Adrenal gland (tissue), 19 donors: ENCODE measurements at places on chromosomes 2 and 18. TPM values are rescaled to one million over a fixed set of nuclear protein-coding genes. Genes with fewer than 3 reads are reported as not detected.

The LYPD6 gene
- polyA plus RNA-seq = 0.29 TPM

The ANKAR gene
- 2.6 TPM for polyA plus RNA-seq

The SERPINB3 gene
- not detected for polyA plus RNA-seq

The CNTNAP5 gene
- not detected for polyA plus RNA-seq

The CROCC2 gene
- not detected for polyA plus RNA-seq

The SKA1 gene
- polyA plus RNA-seq = 0.40 TPM

The EFEMP1 gene
- 63.9 TPM for polyA plus RNA-seq

The CLK1 gene
- 77.2 TPM for polyA plus RNA-seq

The MERTK gene
- 95.2 TPM for polyA plus RNA-seq

DNA sequence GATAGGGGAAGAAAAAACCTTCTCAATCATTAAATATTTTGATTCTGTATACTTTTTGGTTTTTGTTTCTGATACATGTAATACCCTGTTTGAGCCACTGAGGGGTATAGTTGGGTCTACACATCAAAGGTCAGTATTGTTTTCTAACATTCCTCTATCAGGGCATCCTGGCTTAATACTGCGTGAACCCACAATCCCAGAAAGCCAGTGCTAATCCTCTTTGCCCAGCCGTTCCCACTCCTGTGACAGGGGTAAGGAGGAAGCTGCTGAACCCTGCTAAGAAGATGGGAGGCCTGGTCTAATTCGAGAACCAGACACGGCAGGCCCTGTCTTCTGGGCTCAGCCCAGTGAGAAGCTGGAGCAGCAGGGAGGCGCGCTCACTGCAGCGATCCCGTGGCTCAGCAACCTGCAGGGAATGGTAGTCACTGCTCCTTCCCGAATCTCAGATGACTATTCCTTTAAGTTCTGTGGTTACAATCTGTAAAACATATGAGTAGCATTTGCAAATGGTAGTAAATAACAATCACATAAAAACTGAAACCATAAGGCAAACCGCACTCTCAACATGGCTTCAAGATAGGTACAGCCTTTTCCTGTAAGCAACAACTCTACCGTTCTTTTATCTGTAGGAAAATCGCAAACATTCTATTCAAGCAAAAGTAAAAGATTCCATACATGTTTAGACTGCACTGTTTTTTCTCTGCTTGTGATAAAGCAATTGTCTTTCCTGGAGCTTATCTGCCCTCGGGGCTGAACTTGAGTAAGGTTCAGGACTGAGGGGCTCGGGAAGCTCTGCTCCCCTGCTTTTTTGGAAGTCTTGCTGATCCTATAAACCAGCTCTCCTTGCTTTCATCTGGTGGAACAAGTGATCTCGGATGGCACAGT is 87.0 kb downstream of the EPB41L3 start:
- no peaks in the 10 kb centered on the region for H3K27me3 ChIP-seq
- H3K4me3 ChIP-seq = no peak overlapping the region
- no peaks in the 10 kb centered on the region for H3K36me3 ChIP-seq
- H3K4me1 ChIP-seq = peaks cover 24% of the 10 kb centered on the region
- no peak overlapping the region for H3K27ac ChIP-seq
- DNase-seq = no peak

GRCh38 chr2:99421469-99421868 is 68.3 kb downstream of the REV1 start:
- no peak overlapping the region for H3K27ac ChIP-seq
- peaks cover 56% of the 10 kb centered on the region for H3K36me3 ChIP-seq
- no peak overlapping the region for H3K4me3 ChIP-seq
- no peaks in the 10 kb centered on the region for H3K4me1 ChIP-seq

DNA sequence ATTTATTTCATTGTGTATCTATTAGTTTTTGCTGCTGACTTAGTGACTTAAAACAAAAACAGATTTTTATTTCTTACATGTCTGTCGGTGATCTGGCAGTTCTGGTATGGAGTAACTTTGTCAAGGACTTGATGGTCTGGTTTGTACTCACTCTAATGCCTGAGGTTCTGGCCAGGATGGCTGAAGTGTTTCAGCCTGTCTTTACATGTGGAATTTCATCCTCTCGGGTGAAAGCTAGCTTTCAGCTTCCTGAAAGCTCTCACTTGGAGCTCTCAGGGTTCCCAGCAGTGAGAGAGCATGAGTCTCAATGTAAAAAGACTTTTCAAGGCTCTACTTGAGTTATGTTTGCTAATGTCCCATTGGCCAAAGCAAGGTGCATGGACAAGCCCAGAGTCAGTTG is 216.4 kb downstream of the NR4A2 start:
- no peaks in the 10 kb centered on the region for H3K36me3 ChIP-seq
- no peaks in the 10 kb centered on the region for H3K4me1 ChIP-seq
- H3K27me3 ChIP-seq = no peaks in the 10 kb centered on the region
- DNase-seq = no peak

DNA sequence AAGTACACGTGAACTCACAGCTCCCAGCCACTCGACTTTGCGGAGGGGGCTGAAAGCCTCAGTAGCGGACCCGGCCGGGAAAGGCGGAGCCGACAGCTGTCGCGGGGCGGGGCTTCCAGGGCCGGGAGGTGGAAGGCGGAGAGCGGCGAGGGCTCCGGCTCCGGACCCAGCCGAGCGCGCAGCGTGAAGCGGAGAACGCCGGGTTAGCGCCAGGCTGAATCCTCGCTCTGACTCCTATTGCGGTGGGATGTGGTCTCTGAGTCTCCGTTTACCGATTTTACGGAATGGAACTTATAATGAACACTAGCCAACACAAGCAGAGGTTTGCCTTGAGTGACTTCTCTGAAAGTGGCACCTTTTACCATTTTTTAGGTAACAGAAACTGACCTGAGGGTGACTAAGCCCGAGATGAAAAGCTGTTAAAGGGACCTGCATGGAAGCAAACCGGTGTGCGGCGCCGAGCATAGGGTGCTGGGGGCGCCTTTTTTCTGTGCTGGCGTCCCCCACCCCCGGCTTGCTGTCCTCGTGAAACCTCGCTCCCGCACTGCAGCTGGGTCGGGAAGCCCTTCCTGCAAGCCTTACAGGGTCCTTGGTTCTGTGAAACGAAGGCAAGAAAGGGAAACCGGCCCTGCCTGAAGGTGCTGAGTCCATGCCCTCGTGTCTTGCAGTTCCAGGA is 72.9 kb downstream of the EN1 start:
- no peak overlapping the region for H3K4me3 ChIP-seq
- peaks cover 6% of the 10 kb centered on the region for H3K27me3 ChIP-seq

DNA sequence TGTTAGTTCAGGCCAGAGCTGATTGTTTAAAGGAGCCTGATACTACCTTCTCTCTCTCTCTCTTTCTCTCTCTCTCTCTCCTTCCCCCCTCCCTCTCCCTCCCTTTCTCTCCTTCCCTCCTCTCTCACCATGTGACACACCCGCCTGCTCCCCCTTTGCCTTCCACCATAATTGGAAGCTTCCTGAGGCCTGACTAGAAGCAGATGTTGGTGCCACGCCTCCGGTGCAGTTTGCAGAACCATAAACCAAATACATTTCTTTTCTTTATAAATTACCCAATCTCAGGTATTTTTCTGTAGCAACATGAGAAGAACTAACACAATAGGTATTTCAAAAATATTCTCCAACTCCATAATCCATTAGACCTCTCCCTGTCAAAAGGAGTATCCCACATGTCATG is 62.4 kb downstream of the ANKRD62 start:
- no peak overlapping the region for H3K27ac ChIP-seq
- H3K36me3 ChIP-seq = no peaks in the 10 kb centered on the region
- no peak overlapping the region for H3K4me3 ChIP-seq
- H3K27me3 ChIP-seq = no peaks in the 10 kb centered on the region

- H3K27me3 ChIP-seq = no peaks in the 10 kb centered on the region
- H3K4me3 ChIP-seq = no peak overlapping the region
- H3K4me1 ChIP-seq = no peaks in the 10 kb centered on the region
- no peak overlapping the region for H3K27ac ChIP-seq
- no peak for DNase-seq
Observed at GRCh38 chr2:14910654-14911053, 278.1 kb downstream of the LRATD1 start.

GRCh38 chr2:104861351-104862057 is 7.6 kb downstream of the POU3F3 start:
- H3K4me3 ChIP-seq = no peak overlapping the region
- H3K4me1 ChIP-seq = peaks cover 10% of the 10 kb centered on the region
- DNase-seq = no peak
- no peaks in the 10 kb centered on the region for H3K36me3 ChIP-seq

DNA sequence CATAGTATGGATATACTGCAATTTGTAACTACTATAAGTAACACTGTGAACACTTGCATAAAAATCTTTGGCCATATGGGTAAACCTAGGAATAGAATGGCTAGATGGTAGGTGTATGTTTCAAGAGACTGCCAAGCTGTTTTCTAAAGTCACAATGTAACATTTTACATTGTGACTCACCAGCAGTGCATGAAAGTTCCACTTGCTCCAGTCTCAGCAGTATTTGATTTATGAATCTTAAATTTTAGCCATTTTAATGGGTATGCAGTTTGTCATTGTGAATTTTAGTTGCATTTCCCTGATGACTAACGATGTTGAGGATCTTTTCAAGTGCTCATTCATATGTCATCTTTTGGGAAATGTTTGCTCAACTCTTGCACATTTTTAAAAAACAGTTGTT is 86.1 kb downstream of the FARSB start:
- no peaks in the 10 kb centered on the region for H3K36me3 ChIP-seq
- H3K27ac ChIP-seq = no peak overlapping the region
- H3K4me3 ChIP-seq = no peak overlapping the region
- H3K4me1 ChIP-seq = peaks cover 16% of the 10 kb centered on the region
- DNase-seq = no peak

DNA sequence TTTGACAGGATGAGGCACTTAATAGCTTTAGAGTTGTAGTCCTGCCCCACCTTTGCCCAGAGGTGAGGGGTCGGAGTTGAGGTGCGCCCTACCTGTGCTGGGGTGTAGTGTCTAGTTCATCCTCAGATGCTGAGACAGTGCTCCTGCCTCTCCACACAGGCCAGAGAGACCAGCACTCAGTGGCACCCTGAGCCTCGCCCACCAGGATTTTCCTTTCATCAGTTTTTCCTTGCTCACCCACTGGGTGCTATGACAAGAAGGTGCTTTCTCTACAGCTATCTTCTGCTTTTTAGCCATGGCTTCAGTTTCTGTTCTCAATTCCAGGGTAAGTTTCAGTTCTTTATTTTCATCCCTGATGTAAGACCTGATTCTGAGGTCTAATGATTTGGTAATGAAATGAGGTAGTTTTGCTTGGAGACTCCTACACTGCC is 16.8 kb upstream of the TMEM131 start:
- H3K27me3 ChIP-seq = no peaks in the 10 kb centered on the region
- H3K36me3 ChIP-seq = no peaks in the 10 kb centered on the region
- no peak overlapping the region for H3K27ac ChIP-seq

GRCh38 chr2:240421381-240421780 is 14.1 kb upstream of the GPC1 start:
- H3K4me1 ChIP-seq = no peaks in the 10 kb centered on the region
- no peak overlapping the region for H3K27ac ChIP-seq
- H3K4me3 ChIP-seq = no peak overlapping the region

GRCh38 chr2:59322870-59323269 is 1081.7 kb upstream of the FANCL start:
- H3K4me1 ChIP-seq = no peaks in the 10 kb centered on the region
- no peak for DNase-seq
- no peaks in the 10 kb centered on the region for H3K36me3 ChIP-seq
- no peaks in the 10 kb centered on the region for H3K27me3 ChIP-seq

GRCh38 chr2:55112229-55113031 is 62.2 kb upstream of the RTN4 start:
- peak overlapping the region; percentile 96 for H3K27ac ChIP-seq
- peak; percentile 85 for DNase-seq
- H3K4me1 ChIP-seq = peaks cover 44% of the 10 kb centered on the region
- no peaks in the 10 kb centered on the region for H3K27me3 ChIP-seq

- H3K27me3 ChIP-seq = peaks cover 9% of the 10 kb centered on the region
- DNase-seq = peak; percentile 46
- H3K36me3 ChIP-seq = no peaks in the 10 kb centered on the region
- no peak overlapping the region for H3K4me3 ChIP-seq
Observed at GRCh38 chr2:241770185-241770935, 6.3 kb upstream of the GAL3ST2 start.

DNA sequence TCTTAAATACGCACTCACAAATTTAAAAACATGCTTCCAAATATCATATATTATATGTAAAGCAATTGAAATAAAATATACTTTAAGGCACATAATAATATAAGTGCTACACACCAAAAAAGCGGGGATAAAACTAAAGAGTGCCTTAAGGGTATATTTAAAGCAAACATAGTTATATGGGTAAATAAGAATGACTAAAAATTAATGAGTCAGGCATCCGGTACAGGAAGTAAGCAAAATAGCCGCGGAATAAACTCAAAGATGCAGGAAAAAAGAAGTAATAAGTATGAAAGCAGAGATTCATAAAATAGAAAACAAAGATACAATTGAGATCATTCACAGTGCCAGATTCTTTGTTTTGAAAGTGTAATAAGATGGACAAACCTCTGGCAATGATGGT is 503.5 kb upstream of the SOX11 start:
- H3K27me3 ChIP-seq = no peaks in the 10 kb centered on the region
- H3K4me3 ChIP-seq = no peak overlapping the region
- no peaks in the 10 kb centered on the region for H3K36me3 ChIP-seq
- no peak for DNase-seq
- no peaks in the 10 kb centered on the region for H3K4me1 ChIP-seq
- no peak overlapping the region for H3K27ac ChIP-seq

GRCh38 chr2:221779614-221780067 is 207.5 kb upstream of the EPHA4 start:
- H3K27me3 ChIP-seq = no peaks in the 10 kb centered on the region
- no peaks in the 10 kb centered on the region for H3K36me3 ChIP-seq
- H3K4me1 ChIP-seq = no peaks in the 10 kb centered on the region
- no peak overlapping the region for H3K27ac ChIP-seq

GRCh38 chr18:63697097-63697660 is 5.6 kb upstream of the SERPINB11 start:
- H3K4me3 ChIP-seq = no peak overlapping the region
- no peak overlapping the region for H3K27ac ChIP-seq
- DNase-seq = no peak
- H3K4me1 ChIP-seq = no peaks in the 10 kb centered on the region
- no peaks in the 10 kb centered on the region for H3K27me3 ChIP-seq
